ENCODE measurements at places on chromosomes 6 and 20.

DNA sequence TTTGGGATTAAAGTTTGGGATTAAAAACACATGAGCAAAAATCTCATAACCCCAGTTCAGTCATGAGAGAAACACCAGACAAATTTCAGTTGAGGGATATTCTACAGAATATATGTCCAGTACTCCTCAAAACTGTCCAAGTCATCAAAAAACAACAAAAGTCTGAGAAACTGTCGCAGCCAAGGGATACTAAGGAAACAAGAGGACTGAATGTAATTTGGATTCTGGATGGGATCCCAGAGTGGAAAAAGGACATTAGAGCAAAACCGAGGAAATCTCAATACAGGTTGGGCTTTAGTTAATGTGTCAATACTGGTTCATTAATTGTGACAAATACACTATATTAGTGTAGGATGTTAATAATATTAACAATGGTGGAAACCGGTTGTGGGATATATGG is 219.3 kb downstream of the BCKDHB start:
- no peak for DNase-seq

DNA sequence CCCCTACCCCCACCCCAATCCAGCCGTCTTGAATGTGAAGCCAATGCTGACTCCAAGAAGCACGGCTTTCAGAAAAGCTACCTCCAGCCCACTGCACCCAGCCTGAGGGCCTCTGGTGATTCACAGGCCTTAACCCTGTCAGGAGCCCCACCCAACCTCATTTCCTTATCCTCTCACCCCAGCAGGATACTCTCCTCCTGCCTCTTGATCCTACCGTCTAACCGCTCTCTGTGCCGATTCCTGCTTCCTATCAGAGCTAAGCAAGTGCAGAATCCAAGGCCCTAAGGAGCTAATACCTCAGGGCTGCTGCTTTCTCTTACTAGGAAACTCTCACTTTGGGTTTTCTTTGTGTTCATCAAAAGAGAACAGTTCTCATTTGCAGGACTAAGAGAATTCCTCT is 47.2 kb downstream of the TRERF1 start:
- DNase-seq: peak; percentile 54

DNA sequence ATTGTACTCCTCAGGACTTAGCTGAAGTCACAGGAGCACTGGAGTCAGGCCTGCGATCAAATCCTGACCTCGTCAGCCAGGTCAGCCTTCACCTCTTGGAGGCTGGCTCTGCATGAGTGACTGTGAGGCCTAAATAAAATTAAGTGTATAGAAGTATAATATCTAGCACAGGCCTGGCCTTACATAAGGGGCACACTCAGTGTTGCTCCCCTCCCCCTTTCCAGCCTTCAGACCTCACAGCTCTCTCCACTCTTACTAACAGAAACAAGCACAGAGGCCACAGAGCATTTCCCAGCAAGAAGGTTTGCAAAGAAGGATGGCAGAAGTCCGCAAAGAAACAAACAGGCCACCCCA is 84.8 kb downstream of the TRERF1 start:
- DNase-seq: no peak

- no peak for DNase-seq
Measured at GRCh38 chr6:15575357-15576033, 87.3 kb downstream of the DTNBP1 start.

DNA sequence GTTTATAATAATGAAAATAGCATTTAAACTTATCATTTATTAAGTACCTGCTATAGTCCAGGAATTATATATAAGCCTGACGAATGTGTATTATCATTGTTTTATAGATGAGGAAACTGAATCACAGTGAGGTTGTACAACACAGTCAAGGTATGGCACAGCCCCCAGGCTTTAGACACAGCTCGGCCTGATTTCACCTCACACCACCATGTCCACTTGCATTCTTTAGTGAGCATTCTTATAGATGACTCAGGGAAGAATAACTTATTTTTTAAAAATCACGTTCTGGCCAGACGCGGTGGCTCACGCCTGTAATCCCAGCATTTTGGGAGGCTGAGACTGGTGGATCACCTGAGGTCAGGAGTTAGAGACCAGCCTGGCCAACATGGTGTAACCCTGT is 289.0 kb downstream of the SYNE1 start:
- no peak for DNase-seq

GRCh38 chr6:123321020-123321419 is 315.7 kb downstream of the TRDN start:
- no peak for DNase-seq

- DNase-seq: no peak
Measured at GRCh38 chr20:63864545-63864977, 509 bp upstream of the TPD52L2 start.

- DNase-seq: no peak
Measured at GRCh38 chr20:13017883-13018535, 9.2 kb downstream of the SPTLC3 start.

DNA sequence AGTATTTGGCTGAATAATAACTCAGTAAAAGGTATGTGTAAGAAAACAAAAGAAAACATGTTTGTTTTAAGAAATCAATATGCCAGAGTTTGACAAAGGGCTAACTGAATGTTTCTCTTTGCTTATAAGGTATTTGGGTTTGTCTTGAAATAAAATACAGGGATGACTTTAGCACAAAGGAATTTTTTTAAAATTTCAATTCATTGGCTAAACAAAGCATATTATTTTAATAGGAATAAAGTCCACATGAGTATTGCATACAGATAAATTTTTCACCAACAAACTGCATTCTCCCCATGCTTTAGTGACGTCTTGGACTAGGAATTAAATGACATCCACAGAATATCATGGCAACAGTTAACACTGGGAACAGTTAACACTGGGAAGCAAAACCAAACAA is 480.0 kb upstream of the JAG1 start:
- no peak for DNase-seq

DNA sequence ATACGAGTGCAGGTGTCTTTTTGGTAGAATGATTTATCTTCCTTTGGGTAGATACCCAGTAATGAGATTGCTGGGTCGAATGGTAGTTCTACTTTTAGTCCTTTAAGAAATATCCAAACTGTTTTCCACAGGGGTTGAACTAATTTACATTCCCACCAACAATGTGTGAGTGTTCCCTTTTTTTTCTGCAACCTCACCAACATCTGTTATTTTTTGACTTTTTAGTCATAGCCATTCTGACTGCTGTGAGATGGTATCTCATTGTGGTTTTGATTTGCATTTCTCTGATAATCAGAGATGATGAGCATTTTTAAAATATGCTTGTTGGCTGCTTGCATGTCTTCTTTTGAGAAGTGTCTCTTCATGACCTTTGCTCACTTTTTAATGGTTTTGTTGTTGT is 1.9 kb upstream of the ZNF831 start:
- DNase-seq: no peak

- no peak for DNase-seq
Measured at GRCh38 chr6:106187424-106187982, 101.4 kb downstream of the PRDM1 start.

GRCh38 chr6:111274593-111275217 is 187.4 kb downstream of the SLC16A10 start:
- DNase-seq: no peak

Measured in activated CD4-positive, alpha-beta T cell treated with anti-CD3 and anti-CD28 coated beads, Interleukin-2, amount 50 U/mL, for 16 hours (primary cell).